ENCODE measurements at places on chromosomes 5 and 9.

DNA sequence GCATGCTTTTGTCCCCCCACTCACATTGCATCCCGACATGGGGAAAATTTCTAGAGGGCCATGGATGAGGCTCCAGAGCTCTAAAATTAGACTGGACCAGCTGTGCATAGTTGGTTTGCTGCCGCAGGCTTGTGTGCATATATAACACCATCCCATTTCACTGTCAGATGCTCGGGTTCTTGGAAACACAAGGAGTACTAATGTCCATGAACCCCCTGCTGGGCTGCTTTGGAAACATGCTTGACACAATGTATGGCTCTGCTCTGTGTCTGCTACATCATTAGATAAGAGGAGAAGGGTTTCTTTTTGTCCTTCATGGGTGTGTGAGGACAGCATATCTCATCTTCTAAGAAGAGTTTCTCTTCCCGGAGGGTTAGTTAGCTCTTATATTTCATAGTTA lies 292.1 kb upstream of the RORB start:
- DNase-seq = no peak

GRCh38 chr5:34611464-34612415 lies 44.4 kb upstream of the RAI14 start:
- no peak for DNase-seq

DNA sequence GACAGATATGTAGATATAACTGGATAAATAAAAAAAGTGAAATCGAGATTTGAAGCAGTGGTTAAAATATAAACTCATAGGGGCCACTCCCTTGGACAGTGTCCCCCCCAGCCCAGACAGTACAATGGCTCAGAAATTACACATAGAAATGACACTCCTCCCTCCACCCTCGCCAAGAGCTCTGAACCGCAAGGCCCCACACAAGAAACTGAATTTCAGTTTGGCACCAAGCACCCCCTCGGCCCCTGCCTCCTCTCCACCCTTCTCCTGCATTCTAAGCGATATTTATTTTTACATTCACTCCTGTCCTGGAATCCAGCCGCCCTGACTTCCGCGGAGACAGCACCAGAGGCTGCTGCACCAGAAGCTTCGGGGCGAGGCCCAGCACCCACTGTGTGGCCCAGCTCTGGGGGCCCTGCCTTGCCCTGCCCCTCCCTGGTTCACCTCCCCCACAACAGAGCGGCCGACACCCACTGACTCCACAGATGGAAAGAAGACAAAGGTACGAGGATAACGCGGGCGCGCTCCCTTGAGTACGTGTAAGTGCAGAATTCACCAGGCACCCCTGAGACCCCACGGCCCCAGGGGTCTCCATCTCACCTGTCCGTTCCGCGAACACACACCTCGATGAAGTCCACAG lies 11.0 kb downstream of the STC2 start:
- DNase-seq = no peak

DNA sequence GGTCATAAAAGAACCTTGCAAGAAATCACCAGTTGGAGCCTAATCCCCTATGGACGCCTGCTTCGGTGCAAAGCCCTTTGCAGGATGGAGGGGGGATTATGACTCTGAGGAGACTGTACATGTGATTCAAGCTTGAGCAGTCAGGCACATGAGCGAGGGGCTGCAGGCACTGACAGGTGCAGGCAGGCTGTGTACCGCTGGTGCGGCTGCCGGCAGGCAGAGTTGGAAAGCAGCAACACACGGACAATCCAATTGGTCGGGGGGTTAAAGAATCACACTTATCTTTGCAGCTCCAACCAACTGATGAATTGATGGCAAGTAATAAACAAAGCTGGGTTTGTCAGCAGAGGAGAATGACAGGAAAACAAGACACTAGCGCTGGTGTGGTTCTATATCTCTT lies 5.7 kb downstream of the WHRN start:
- no peak for DNase-seq

Data from AG10803 (cell line).